Stimulated activated CD4-positive, alpha-beta T cell treated with anti-CD3 and anti-CD28 coated beads, Interleukin-12 subunit alpha, Interleukin-12 subunit beta, amount 100 ng/mL, for 48 hours (primary cell): ENCODE measurements at places on chromosomes 5 and 9.
A peak's percentile ranks its signal among the peaks of the same experiment; 100 is the strongest.

- no peak for DNase-seq
Measured at GRCh38 chr5:91007251-91007650, 375.9 kb downstream of the ARRDC3 start.

GRCh38 chr9:120267929-120268328 lies 312.0 kb downstream of the CDK5RAP2 start:
- no peak for DNase-seq

DNA sequence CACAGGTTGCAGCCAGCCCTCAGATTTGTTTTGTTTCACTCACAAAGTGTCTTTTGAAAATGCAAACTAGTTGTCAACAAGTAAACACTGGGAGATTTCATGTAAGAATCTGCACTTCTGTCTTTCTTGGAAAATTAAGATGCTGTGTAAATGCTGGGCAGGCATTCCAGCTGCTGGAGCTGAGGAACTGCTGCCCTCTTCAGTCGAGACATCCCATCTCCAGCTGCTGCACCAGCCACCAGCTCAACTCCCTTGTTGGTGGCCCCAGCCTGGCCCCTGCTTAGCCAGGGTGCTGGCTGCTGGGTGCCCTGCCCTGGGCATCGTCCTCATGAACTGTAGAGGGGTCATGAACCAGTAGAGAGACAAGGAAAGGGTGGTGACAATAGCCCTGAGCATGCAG lies 33.1 kb upstream of the AFAP1L1 start:
- no peak for DNase-seq

DNA sequence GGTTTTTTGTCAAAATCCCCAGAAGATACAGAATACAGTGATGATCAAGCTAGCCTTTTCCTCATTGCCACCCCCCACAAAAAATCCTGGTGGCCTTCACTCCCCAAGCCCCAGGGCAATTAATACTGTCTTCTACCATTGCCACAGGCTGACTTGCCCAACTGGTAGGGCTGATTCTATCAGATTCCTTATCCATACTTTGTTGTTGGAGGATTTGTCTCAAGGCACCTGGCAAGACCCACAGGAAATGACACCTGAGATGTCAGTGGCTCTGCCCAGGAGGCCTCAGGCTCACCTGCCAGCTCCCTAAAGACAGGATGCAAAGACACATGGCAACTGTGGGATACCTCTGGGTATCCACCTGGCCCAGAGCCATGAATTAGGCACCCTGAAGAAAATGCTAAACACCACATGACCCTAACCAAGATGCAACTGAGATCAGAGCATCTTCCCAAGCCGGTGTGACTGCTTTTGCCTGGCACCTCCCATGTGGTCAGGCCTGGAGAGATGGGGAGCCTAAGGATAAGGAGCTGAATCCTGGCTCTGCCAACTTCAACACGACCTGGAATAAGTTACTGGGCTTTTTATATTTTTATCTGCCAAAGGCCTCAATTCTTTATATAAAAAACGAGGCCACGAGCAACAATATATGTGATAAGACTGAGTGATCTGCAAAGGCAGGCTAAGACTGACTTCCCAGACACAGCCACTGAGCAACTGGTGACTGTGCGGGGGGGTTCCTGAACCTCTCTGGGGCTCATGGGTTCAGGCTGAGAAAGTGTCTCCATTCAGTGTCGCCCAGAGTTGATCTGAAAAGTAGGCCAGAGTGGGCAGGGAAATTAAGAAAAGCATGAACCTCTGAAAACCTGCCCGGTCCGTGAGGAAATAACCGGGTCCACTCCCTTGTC lies 944 bp downstream of the ATOX1 start:
- peak; percentile 11 for DNase-seq

- DNase-seq, result no peak
Measured at GRCh38 chr5:140707812-140708211, 7.6 kb downstream of the ZMAT2 start.

DNA sequence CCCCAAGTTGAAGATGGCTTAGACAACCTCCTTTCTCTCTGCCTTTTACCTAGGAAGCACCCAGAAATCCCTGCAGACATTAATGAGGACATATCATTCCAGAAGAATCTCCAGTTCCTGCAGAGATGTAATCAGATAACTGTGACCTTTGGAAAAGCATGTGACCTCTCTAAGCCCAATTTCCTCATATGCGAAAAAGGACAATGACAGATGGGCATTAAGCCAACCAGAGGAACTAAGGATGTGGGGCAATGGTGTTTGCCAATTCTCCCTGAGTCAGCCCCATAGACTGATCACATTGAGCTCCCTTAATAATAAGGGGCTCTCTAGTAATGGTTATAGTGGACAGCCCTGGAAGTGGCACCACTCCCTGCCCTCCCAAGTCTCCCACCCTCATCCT lies 10.1 kb upstream of the FOXI1 start:
- DNase-seq, result no peak

- DNase-seq, result no peak
Measured at GRCh38 chr5:128528637-128529255, 9.3 kb downstream of the FBN2 start.

DNA sequence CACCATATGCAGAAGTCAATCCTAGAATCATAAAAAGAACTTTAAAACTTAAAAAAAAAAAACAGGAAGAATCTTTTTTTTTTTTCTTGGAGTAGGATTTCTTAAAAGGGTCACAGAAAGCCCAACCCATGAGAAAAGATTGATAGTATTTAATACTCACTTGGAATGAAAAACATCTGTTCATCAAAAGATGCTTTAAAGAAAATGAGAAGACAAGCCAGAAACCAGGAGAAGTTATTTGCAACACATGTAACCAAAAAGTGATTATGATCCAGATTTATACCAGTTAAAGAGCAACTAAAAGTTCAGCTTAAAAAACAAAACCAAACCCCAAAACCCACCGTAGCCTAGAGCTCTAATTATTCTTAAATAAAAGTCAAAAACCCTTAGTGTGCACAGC lies 69.3 kb downstream of the TLE4 start:
- no peak for DNase-seq

- DNase-seq, result no peak
Measured at GRCh38 chr5:180804129-180804618, 1.6 kb upstream of the MGAT1 start.

DNA sequence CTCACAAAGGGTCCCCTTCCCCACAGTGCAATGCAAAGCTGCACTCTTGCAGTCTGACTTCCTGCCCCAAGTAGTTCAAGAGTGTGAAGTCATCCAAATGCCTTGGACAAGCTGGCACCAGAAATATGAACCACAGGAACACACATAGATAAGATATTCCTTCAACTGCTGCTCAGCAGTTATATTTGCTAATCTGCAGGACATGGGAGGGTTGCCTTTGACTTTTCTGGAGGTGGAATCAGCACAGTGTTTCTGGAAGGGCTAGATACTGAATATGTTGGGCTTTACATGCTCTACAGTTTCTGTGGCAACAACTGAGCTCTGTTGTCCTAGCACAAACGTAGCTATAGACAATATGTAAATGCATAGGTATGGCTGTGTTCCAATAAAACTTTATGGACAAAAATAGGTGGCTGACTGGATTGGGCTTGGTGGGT lies 96.7 kb upstream of the PCA3 start:
- no peak for DNase-seq

DNA sequence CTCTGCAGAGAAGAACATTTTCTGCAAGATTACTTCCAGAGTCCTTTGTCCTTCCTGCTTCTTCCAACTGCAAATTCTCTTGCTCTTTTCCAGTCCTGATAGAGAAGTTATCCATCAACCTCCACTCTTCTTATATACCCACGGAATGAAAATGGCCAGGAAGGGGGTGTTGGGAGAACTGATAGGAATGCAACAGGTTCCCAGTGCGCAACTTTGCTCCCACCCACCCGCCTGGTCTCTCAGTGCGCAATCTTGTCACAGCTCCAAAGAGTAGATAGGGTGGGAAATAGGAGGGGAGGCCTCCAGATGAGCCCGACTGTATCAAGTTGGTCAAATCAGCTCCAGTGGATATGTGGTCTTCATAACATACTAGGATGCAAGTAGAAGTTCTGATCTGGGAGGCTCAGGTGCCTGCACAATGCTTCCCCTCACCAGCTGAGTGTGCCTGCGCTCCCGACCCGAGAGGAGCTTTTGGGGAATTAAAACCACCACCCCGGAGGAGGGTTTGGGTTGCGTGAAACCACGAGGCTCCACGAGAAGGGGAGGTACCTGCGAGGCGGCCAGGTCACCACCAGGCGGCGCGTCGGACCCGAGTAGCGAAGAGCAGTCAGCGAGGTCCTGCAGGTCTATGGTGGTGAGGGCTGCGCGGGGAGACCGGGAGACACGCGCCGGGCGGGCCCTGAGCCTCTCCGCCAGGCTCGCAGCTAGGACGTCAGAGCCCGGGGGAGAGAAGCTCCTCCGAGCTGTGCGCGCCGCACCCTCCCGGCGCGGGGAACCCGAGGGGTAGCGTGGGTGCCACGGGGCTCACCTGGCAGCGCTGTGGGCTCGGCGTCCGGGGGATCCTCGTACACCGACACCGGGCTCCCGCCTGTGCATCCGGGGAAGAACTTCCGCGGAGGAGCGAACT lies 835 bp downstream of the MCIDAS start:
- peak; percentile 59 for DNase-seq

- no peak for DNase-seq
Measured at GRCh38 chr5:88923623-88924329, 40.8 kb upstream of the MEF2C start.

GRCh38 chr9:109230277-109230676 lies 63.2 kb upstream of the FRRS1L start:
- no peak for DNase-seq

- DNase-seq, result no peak
Measured at GRCh38 chr5:103780794-103781193, 218.2 kb upstream of the NUDT12 start.

DNA sequence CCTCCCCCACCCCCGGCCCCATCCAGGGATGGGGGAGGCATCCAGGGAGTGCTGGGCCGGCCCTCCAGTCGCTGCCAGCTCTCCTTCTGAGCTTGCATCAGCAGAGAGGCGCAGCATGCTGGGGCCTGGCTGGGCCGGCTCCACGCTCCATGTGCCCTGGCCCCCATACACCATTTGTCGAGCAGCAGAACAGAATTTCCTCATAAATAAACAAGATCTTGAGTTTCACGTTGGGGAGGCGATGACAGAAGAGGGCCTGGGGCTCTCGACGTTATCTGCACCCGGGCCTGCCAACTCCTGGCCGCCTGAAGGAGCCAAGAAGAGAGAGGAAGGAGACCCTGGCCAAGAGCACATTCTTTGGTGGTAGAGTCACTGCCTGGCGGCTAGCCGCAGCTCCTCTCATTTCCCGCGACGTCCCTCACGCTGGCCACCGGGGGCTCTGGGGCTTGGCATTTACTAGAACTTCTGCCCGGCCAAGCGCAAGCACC lies 177.0 kb downstream of the FGF18 start:
- DNase-seq, result no peak

- DNase-seq, result no peak
Measured at GRCh38 chr9:121816449-121816817, 165.0 kb downstream of the DAB2IP start.

DNA sequence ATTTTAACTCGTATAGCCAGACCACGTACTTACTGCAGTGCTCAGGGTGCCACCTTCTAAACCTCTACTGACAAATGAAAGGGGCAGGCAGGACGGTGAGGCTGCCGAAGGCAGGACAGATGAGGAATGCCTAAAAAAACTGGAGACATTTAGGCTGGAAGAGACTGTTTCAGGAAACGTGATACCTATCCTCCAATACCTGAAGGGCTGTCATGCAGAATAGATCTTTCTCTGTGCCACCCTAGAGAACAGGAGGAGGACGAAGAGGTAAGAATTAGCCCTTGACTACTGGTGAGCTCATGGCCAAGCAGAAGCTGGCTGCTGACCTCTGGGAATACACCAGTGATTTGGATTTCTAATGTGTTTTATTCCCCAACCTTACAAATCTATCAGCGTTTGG lies 139.4 kb downstream of the EFNA5 start:
- no peak for DNase-seq

GRCh38 chr5:97636766-97637165 lies 453.7 kb upstream of the RIOK2 start:
- no peak for DNase-seq

DNA sequence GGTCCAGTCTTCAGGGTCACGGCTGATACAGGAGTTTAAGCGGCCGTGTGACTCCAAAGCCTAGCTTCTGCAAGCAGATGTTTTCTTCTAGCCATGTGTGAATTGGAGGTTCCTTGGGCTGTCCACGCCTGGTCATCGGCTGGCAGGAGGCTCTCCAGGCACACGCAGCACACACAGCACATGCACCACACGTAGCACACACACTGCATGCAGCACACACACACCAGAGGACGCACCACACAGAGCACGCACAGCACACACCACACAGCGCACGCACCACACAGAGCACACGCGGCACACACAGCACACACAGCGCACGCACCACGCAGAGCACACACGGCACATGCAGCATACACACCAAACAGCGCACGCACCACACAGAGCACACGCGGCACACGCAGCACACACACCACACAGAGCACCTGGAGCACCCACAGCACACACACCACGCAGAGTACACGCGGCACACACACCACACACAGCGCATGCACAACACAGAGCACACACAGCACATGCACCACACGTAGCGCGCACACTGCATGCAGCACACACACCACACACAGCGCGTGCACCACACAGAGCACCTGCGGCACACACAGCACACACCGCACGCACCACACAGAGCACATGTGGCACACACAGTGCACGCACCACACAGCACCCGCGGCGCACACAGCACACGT lies 234.3 kb downstream of the FANCC start:
- no peak for DNase-seq

DNA sequence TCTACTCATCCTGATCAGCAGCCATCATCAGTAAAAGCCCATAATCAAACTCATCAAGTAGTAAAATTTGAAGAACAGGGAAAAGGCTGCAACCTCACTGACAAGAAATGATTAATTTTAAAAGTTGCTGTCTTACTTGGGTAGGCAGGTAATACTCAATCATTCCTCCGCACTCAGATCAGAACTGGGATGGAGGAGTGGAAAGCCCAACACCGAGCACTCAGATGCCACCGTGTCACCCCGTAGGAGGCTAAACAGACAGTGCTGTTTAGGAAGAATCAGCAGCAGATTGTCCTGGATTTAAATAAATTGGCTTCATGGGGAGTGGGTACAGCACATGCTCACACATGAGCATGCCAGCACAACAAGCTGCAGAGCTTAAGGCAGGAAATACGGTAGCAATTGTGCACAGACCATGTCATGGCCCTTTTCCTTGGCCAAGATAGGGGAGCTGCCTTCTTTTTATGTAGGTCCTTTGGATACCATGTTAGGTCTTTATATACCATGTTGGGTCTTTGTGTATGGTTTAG lies 92.6 kb upstream of the CDH6 start:
- no peak for DNase-seq
